ENCODE measurements at places on chromosomes 7 and 10.

- no peak for DNase-seq
Observed at GRCh38 chr10:94218493-94219183, 144.1 kb downstream of the NOC3L start.

DNA sequence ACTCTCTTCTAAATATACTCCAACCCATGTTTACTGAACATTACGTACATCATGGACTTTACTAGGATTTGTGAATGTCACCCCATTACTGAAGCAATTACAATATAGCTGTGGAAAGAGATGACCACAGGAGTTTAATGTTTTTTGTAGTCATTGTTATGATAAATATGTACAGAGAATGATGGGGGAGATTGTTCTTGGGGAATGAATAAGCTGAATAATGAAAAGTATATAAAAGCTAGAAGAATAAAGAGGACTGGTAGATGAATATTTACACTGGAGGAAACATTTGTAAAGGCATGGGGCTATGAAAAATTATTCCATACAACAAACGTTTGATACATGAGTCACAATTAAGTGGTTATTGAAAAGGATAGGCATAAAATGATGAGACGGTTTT, 340.9 kb downstream of the SEMA3D start:
- no peak for DNase-seq

- no peak for DNase-seq
Observed at GRCh38 chr7:144735505-144736276, 100.2 kb downstream of the TPK1 start.

- DNase-seq, result no peak
Observed at GRCh38 chr7:100466653-100467605, 2.9 kb upstream of the SPACDR start.

- DNase-seq, result no peak
Observed at GRCh38 chr7:41571573-41571972, 131.3 kb downstream of the INHBA start.

GRCh38 chr7:129831424-129832058, 121.2 kb downstream of the UBE2H start:
- peak; percentile 97 for DNase-seq

GRCh38 chr7:55050281-55050680, 31.5 kb downstream of the EGFR start:
- DNase-seq, result no peak

Data from HT1080 (cell line).